ENCODE measurements at places on chromosomes 6 and 20.

DNA sequence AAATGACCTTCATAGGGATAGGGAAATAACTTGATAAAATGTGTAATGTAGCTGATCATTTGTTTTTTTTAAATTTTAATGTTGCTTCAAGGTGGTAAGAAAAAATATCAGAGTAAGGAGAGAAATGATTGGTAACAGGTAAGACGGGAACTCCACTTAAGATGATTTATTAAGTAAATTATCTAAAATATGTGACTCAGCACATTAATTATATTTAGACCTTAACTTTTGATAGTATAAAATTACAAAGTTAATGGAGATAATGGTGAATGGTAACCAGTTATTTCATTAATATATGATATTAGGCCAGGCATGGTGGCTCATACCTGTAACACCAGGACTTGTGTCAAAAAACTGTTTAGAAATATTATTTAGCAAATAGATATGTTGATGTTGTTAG is 10.2 kb downstream of the BEND6 start:
- DNase-seq: no peak

DNA sequence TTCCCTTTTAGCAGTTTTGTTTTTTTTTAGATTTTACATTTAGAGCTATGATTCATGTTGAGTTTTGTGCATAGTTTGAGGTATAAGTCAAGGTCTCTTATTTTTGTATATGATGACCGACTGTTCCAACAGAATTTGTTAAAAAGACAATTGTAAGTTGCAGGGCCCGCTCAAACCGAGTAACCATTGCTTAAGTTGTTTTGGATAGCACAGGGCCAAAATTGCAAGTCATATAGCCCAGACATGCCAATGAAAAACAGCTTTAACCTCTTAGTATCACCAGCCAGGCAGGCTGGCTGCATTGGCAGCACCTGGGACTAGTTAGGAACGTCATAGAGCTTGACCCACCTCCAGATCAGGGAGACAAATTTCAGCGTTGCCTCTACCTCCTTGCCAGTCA is 47.3 kb downstream of the PFDN4 start:
- DNase-seq: no peak

DNA sequence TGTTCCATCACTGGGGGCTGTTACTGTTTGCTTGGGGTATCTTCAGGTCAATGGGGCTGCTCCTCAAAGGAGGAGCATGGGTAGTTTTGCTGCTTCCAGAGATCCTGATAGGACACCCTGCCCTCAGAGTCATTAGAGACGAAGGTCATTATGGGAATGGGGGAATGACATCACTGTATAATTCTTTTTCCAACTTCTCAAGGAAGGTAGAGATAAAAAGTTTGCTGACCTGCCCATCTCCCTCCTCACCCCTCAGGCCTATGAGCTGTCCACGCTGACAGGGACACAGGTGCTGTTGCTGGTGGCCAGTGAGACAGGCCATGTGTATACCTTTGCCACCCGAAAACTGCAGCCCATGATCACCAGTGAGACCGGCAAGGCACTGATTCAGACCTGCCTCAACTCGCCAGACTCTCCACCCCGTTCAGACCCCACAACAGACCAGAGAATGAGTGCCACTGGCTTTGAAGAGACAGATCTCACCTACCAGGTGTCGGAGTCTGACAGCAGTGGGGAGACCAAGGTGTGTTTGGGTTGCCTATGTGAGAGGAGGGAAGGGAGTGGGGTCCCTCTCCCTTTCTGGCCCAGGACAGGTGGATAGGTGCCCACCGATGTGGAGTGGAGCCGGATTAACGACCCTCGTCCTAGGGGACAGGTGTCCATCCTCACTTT is 2.7 kb downstream of the SRF start:
- DNase-seq: no peak

DNA sequence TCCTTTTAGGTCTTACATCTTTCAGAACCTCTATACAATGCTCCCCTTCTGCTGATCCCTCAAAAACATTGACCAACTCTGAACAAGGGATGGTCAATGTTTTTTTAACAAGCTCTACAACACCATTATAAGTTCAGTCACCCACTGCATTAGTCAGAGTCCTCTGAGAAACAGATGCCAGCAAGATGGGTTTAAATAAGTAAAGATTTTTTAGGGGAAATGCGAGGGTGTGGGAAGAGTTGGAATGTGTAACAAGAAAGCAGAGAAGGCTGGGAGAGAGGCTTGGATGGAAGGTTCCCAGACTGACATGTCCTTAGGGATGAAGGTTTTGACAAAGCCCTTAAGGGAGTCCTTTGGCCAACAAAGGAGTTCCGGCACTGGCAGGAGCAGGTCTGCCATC is 478.3 kb downstream of the FRK start:
- no peak for DNase-seq

DNA sequence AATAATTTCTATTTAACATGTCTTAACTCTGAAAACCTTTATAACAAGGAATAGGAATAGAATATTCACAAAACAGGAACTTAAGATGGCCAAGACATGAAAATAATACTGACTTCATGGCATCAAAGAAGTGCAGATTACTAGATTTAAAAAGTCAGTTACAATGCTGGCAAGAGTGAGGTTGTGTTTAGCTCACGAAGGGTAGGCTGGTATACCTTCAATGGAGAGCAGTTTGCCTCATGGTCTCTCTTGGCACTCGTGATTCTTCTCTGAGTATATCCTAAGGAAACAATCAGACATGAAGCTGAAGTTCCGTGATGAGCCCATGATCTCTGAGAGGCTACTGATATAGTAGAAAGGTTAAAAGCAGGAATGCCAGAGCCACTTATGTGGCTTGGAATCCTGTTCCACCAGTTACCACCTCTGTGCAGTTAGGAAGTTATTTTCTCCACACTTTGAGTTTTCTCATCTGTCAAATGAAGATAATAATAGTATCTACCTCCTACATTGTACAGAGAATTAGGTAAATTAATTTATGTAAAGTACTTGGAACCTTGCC is 7.2 kb downstream of the NCOA7 start:
- no peak for DNase-seq

- DNase-seq: no peak
Measured at GRCh38 chr20:36071848-36072247, 82.7 kb upstream of the EPB41L1 start.
